ENCODE measurements at places on chromosomes 6 and 20.

- no peak for DNase-seq
Measured at GRCh38 chr6:45838451-45838850, 177.2 kb downstream of the CLIC5 start.

GRCh38 chr6:15244620-15245360 is 1.1 kb upstream of the JARID2 start:
- DNase-seq: peak; percentile 80

DNA sequence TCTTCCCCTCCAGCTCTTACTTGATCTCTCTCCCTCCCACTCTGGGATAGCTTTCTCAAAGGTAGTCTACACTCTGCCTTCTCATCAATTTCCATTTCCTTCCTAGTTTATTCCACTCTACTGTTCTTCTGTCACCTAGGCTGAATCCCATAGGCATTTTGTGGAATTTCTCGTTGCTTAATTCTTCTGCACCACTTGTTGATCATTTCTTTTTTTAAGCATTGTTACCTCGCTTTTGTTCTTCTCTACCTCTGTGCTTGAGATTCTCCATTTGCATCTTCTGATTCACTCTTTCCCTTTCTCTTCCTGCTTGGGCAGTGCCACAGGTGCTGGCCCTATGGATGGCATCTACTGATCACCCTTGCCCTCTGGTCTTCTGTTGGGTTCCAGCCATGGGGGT is 567.2 kb downstream of the CDH26 start:
- DNase-seq: no peak

DNA sequence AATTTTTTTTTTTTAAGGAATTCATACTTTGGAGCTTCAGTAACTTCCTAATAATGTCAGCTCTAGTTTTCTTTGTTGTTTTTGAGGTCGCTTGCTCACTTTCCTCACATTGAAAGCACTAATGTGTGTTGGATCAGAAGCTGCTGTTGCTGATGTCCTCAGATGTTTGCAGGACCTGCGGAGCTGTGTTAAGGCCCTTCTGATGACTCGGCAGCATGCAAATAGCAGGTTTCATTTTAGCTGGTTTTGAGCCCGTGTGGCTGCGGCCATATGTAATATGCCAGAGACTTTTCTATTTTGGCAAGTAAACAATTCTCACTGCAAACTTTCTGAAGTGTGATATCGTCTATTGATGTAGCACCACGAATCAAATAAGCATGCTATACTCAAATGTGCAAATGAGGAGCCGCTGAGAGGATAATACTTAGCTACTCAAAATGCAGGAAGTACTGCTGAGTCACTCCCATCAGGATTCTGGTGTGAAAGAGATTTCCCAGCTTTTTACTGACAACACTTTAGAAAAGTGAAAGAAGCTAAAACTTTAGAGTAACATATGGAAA is 187.8 kb downstream of the SASH1 start:
- no peak for DNase-seq

DNA sequence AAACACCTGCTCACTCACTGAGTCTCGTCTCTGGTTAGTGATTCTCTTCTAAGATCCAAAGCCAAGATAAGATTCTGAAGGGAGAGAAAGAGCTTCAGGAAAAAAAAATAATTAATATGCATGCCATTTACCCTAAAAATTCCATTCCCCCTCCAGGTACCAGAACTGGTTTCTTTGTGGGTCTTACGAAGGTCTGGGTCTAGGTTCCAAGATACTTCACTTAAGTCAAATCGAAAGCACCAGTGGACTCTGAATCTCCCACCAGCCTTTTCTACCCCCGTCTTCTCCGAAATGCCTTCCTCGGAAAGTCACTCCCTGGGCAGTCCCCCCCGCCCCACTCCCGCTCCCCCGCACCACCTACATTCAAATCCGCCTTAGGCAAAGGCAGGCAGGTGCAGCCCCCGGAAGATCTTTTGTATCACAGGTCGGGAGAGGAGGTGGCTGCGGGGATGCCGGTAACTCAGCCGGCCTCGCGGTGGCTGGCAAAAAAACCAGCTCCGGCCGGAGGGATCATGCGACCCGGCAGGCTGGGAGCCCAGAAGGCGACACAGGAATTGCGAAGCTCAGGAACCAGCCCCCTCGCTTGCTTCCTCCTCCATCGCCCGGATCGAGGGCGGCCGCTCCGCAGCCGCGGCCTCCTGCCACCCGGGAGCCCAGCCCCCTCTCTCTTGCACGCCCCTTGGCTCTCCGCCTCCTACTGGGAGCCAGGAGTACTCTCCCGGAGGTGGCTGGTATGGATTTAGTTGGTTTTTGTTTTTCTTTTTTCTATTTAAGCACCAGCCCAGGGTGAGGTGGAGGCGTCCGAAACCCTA is at the start of gene BCL2L1:
BCL2L1 (minus strand) TSS at position 612 of the 812 bp plus-strand sequence. CDS start 650 bp downstream, outside the sequence.
- peak; percentile 91 for DNase-seq

- DNase-seq: no peak
Measured at GRCh38 chr6:147217840-147218404, 13.7 kb downstream of the STXBP5 start.

- DNase-seq: no peak
Measured at GRCh38 chr6:35368038-35368887, 25.9 kb downstream of the PPARD start.

DNA sequence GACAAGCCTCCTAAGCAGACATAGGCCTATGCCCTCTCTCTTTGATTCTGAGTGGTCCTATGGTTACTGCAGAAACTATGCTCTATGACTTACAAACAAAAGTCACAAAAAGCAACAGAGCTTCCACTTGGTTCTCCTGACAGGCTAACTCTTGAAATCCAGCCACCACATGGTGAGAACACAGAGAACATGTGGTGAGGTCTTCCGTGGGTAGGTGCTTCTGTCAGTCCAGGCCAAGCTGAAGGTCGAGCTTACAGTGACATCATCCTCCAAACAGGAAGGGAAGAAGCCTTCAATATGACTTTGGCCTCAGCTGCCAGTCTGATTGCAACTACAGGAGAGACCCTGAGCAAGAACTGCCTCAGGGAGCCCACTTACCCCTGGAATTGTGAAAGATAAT is 265.5 kb downstream of the TBX18 start:
- DNase-seq: no peak

- DNase-seq: no peak
Measured at GRCh38 chr6:5894357-5894756, 112.4 kb downstream of the NRN1 start.

GRCh38 chr20:8756410-8756809 is 312.5 kb upstream of the PLCB4 start:
- no peak for DNase-seq

DNA sequence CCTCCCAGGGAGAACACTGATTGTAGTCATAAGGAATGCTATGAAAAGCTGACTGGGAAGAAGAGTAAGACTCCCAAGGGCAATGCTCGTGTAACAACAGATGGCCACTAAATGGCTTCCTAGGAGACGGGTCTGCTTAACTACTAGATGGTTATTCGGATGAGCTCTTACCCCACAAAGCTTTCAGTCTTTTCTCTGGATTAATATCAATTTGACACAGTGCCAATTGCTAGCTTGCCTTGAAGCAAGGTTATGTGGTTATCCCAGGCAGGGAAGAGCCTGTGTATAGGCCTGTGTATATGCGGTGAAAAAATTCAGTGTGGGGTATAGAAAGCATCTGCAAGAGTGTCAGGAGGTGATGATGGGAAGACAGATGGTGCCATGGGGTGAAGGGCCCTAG is 86.4 kb upstream of the NOX3 start:
- no peak for DNase-seq

DNA sequence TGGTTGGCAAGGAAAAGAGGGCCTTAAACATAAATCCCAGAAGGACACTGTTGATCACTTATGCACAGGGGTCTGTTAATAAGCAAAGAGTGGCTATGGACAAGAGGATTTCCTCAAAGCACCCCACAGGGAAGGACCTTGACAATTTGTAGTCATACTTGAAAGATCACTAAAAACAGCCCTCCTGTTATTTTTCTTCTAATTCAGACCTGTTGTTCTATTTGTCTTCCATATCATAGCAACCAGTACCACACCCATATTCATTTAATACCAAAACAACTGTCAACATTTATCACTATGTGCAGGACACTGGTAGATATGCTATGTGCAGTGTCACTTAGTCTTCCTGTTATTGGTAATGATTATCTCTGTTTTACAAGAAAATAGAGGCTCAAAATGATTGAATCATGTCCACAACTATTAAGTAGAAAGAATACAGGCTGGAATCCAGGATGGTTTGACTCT is 3.2 kb upstream of the DYNLRB1 start:
- peak; percentile 23 for DNase-seq

DNA sequence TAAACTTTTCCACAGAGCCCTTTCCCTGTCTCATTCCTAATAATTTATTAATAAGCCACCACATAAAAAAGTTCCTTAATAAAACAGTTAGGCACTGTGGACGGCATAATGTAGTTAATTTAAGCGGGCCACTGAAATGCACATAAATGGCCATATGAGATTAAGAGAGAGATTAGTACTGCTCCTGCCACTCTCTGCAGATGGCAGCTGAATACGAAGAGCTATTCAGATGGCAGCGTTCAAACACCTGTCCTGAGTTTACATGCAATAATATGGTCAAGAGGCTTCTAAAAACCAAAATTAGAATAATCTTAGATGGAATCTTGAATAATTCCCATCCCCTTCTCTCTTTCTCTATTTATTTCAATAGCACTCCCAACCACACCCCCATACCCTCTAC is 461.8 kb downstream of the PKHD1 start:
- DNase-seq: no peak

DNA sequence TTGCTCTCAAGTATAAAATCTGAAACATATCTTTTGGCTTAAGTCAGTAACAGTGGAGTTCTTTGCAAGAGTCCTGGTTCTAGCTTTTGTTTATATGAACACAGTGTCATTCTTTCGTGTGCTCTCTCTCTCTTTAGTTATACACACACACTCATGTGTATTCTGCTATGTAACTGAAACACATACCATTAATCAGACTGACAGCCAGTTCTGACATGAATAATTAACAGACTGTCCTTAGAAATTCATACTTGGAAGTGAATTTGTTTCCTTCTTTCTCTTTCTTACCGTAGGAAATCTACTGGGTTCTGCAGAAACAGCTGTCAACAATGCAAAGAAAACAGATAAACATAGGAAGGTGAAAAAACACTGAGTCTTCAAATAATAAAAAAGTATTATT is 2.5 kb downstream of the MCM9 start:
- no peak for DNase-seq

DNA sequence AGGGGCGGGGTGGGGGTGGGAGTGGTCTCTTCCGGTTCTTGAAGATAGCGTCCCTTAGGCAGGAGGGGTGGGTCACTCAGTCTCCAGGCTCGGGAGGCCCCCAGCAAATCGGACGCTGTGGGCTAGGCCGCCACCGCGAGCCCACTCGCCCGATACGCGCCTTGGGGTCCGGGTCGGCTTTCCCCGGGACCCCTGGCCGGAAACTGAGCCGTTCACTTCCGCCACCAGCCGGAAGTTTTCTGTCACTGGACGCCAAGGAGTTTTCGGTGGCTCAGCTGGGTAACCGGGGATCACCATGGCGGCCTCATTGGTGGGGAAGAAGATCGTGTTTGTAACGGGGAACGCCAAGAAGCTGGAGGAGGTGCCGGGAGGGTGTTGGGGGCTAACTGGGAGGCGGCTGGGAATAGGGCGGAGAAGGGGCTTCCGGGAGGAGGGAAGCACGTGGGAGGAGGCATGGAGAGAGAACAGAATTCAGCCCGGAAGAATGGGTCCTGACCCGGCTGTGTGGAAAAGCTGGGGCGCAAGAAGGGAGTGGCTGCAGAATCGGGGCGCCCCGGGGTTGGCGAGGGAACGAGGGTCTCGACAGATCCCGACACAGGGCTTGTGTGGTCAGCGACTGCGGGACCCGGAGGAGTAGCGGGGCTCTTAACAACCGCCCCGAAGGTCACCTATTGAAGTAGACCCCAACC is at the start of gene ITPA:
ITPA (plus strand) TSS at position 242 of the 689 bp plus-strand sequence; CDS start at position 296, 54 bp downstream.
- DNase-seq: peak; percentile 33

GRCh38 chr6:111201244-111201554 is 113.9 kb downstream of the SLC16A10 start:
- DNase-seq: no peak

GRCh38 chr6:79133173-79133572 is 55.1 kb upstream of the PHIP start:
- no peak for DNase-seq

GRCh38 chr6:63584566-63584965 is 12.3 kb downstream of the LOC128125822 start:
- no peak for DNase-seq

DNA sequence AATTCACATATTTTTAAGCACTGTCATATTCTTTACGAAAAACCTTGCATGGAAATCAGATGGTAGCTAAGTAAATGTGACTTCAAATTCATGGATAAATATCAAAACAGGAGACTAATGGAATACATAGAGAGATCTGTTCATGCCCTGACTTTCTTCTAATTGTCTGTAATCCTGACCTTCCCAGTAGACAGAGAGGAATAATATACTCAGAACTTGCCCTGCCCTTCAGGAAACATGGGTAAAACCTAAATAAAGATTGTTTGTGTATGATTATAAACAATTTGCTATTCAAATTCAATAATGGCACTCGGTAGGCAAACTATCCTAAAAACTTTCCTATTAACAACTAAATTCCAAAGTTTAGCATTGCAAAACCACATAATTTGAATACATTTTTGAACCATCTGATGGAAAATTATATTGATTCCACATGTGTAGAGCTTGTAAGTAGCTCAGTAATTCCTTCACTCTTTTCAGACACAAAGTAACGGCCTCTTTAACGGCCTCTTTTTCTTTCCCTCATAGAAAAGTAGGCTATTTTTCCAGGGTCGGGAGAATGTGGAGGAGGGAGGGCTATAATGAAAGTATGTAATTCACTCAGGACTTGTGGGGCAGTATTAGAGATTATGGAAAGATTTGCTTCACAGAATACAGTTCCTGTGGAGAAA is 227.6 kb downstream of the ALDH8A1 start:
- no peak for DNase-seq

GRCh38 chr6:30184417-30185031 is 21.2 kb downstream of the TRIM15 start:
- DNase-seq: no peak

DNA sequence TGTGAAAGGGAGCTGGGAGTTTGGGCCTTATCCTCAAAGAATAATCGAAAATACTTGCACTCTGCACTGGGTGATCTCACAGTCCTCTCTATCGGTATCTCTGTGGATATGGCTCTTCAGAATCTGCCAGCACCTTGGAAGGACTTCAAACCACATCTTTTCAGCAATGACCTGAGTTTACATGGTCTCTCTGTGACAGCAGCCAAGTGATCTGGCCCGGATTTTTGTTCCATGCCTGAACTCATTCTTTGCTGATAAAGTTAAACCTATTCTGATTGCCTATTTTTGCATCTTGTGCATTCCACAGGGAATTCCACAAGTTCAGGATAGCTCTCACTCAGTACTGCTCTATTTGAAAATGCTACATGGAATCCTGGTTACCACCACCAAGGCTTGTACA is 98.9 kb downstream of the HDGFL1 start:
- no peak for DNase-seq

GRCh38 chr20:63937596-63937995 is 18.6 kb downstream of the UCKL1 start:
- no peak for DNase-seq

GRCh38 chr6:111865909-111866546 is 7.2 kb downstream of the FYN start:
- no peak for DNase-seq
